ENCODE measurements at places on chromosomes 2 and 18. TPM values are rescaled to one million over a fixed set of nuclear protein-coding genes. Genes with fewer than 3 reads are reported as not detected.

GRCh38 chr18:70671889-70672565 is 383.2 kb downstream of the SOCS6 start:
- no peak for DNase-seq

GRCh38 chr2:20171445-20171977 is 53.4 kb downstream of the SDC1 start:
- DNase-seq, result no peak

FHL2 gene
- polyA plus RNA-seq, result 70.3 TPM

FBXO36 gene
- polyA plus RNA-seq, result 2.0 TPM

GRCh38 chr2:32810909-32811495 is 135.8 kb upstream of the LTBP1 start:
- no peak for DNase-seq

SLC9A4 gene
- polyA plus RNA-seq, result not detected
